ENCODE measurements at places on chromosomes 13 and 19. TPM values are rescaled to one million over a fixed set of nuclear protein-coding genes. Genes with fewer than 3 reads are reported as not detected.

DNA sequence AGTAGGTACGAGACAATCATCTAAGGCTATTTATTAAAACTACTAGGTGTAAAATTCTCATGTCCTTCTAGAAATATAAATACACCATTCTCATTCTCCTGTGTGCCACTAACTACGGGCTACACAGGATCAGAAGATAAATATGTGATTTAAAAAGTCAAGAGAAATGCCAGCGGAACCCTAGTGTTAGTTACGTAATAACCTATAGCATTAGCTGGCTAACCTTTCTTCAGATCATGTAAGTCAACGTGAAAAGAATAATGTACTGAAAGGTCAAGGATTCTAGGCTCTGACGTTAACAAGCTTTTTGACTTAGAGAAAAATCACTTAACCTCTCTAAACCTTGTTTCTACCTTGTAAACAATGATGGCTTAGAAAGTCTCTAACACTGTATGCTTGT lies 121.8 kb downstream of the RGCC start:
- no peak for DNase-seq

- no peak for DNase-seq
These were observed 78.5 kb upstream of the PCDH8 start for GRCh38 chr13:52926971-52927370.

DNA sequence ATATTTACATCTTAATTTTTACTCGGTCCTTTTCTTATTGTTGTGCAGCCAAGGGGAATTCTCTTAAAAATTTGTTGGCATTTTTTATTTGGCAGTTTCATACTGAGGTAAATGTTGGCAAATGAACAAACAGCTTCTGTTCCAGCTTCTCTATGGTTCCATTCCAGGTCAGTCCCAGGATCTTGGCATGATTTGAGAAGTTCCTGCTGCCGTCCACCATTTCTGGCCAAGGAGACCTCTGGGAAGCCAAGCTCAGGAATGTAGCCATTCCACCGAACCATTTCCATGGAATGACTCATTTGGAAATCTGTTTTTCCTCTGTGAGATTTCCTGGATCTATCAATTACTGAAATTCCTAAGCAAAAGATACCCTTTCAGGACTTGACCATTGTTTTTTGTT lies 43.9 kb downstream of the SLC10A2 start:
- DNase-seq = peak; percentile 54

DNA sequence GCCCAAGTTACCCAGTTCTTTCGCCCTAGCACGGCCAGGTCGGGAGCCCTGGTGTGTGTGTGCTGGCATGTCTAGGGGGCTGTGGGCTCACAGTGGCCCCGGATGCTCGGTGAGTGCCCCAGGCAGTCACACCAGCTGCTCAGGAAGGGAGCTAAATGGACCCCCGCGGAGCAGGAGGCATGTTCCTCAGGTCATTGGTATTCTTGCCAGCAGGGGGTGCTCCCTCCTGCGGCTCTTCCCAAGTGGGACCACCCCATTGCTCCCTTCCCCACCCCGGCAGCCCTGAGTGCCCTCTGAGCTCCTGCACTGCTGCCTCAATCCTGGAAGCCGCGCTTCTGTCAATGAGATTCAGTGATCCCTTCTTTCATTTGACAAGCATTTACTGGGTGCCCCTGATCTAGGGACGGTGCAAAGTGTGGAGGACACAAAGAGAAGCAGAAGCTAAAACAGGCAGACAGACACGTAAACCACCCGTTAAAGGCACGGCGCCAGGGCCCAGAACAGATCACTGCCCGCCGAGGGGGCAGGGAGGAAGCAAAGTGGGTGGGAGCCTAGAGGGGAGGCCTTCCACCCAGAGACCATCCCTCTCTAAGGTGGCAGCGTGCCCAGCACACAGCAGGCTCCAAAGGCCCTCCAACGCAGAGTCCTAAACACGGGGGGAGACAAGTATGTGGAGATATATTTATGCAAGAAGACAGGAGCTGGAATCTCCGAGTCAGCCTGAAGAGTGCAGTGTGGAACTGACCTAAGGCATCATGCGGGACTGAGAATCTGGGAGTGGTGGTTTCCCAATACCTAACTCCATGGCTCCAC lies 5.2 kb upstream of the ADPRHL1 start:
- no peak for DNase-seq

DNA sequence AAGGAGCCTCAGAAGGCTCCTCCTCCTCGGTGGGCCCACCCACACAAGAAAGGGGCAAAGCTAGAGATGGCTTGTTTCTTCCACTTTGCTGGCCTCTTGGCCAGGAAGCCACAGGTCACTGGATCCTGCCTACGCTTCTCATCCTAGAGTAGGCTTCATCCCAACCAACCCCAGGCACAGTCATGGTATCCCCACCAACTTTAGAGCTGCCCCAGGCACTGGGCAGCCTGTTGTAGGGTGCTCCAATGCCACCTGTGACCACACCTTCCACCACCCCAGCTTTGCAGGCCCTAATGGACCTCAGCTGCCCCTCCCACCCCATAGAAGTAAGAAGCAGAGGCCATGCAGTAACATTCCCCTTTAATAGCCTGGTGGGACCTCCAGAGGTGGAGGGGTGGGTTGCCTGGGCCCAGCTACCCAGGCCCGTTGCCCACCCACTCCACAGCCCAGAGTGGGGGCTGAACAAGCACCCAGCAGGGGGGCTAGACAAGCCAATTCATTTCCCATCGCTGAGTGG lies 522 bp upstream of the CHMP2A start:
- no peak for DNase-seq

GRCh38 chr13:39859898-39860297 lies 204.4 kb downstream of the COG6 start:
- no peak for DNase-seq

GRCh38 chr13:90447734-90448101 lies 899.8 kb upstream of the MIR17HG start:
- no peak for DNase-seq

DNA sequence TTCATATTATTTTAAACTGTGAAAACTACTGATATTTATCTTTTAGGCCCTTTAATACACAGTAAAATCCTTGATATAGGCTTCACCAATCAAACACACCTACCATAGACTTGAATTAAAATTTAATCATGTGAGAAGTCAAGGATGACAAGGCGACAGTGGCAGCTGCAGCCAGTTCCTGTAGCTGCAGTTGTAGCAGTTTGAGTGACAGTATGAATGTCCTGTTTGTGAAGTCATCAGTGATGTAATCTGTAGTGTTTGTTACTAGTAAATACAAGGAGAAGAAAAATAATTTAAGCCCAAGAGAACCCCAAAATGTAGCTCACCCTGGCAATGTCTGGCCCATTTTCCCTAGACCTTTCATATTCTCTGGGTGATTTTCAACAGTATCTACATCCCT lies 897.0 kb downstream of the SLITRK6 start:
- no peak for DNase-seq

DNA sequence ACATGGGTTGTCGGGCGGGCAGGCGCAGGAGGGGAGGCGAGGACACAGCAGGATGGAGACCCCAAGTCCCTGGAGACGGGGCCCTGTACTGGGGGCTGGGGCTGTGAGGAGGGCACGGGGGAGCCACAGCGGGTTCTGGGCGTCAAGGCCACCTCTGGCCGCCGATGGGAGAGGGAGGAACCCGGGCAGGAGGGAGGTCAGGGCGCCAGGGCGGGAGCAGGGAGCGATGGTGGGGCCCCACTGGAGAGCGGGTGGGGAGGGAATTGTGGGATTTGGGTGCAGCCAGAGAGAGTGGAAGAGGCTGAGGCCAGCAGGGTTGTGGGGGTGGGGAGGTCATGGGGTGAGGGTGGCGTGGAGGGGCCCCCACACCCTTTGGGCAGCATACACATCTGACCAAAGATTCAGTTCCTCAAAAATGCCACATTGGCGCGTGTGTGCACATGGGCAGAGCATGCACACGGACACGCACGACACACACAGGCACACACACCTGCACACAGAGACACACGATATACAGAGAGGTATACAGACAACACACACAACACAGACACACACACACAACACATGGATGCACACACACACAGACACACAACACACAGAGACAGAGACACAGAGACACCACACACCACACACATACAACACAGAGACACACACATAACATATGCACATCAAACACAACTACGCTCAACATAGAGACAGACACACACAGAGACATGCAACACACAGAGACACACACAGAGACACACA lies 54.9 kb downstream of the AP1M1 start:
- no peak for DNase-seq

DNA sequence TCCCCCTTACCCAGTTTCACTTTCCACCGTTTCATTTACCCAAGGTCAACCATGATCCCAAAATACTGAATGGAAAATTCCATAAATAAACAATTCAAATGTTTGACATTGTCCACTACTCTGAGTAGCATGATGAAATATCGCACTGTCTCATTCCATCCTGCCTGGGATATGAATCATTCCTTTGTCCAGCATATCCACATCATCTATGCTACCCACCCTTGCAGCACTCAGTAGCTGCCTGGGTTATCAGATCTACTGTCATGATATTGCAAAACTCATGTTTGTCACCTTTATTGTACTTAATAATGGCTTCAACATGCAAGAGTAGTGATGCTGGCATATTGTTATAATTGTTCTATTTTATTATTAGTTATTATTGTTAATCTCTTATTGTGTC lies 263.9 kb upstream of the NBEA start:
- DNase-seq = no peak

GRCh38 chr19:33194886-33195644 lies 935 bp downstream of the LRP3 start:
- DNase-seq = peak; percentile 48

GRCh38 chr13:98260357-98261164 lies 83.5 kb upstream of the RNF113B start:
- no peak for DNase-seq

DNA sequence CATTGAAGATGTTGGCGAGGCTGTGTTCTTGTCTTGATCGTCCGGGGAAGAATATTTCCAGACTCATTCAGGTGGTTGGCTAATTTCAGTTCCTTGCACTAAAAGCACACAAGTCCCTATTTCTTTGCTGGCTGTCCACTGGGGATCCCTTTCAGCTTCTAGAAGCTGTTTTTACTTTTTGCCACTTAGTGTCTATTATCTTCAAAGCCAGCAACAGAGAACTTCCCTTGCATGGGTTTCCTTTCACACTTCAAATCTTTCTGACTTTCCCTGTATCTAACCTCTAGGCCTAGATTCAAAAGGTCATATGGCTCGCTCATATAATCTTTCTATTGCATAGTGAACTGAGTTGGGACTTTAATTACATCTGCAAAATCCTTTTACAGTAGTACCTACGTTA lies 215.3 kb upstream of the PCDH9 start:
- no peak for DNase-seq

DNA sequence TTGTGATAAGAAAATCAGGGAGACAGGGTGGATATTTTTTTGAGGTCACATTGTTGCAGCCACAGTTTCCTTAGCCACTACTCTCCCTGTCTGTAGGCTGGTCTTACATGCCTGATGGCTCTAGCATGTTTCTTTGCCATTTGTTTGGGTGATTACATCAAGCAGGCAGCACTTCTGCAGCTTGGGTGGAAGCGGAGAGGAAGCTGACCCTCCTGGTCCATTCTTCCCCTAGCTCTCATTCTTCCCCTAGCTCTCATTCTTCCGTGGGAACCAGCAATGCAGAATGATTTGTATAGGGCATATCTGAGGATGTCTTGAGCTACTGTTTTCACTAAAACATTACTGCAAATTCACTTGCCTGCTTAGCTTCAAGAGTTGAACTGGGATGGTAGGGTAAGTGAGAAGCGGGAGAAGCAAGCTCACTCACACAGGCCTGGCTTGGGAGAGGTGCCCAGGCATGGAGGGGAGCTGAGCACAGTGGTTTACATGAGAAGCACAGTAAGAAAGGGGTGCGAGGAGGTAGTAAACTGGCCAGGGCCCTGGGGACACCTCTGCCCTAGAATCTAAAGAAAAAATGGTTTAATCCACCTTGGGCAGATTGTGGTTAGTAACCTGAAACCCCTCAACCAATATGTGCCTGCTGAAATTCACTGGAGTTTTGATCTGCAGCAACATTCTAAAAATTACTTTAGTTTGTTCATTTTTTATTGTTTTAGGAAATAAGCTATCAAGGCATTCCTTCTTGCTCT lies 538.9 kb downstream of the RFC3 start:
- DNase-seq = no peak

DNA sequence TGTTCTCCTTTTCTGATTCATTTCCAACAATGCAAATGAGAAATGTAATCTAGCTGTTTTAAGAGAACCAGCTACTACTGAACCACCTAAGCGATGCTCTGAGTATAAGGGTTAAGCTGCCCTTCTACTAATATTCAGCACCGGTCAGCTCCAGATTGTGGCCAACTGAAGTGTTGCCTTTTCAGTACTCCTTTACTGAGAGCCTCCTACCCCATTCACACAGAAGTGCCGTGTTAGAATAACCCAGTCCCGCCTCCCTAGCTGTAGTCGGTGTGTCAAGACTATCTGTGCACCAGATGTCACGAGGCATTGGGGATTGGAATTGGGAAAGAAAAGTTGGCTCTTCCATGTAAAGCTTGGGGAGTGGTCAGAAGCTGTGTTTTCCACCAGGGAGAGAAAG lies 45.4 kb downstream of the FAM124A start:
- DNase-seq = no peak

DNA sequence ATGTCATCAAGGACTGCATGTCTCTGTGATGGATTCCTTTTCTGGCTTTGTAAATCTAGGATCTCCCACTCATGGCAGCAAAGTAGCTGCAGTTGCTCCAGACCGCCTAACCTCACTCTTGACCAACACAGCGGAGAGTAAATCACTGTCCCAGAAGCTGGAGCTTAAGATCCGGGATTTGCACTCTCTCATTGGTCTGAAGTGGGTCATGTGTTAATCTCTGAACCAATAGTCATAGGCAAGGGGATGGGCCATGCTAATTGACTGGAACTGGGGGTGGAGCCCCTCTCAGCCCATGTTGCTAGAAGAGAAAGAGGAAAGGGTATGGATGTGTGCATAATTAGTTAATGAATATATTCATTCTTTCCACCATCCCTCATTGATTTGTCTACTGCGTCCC lies 34.0 kb downstream of the VAV1 start:
- no peak for DNase-seq

DNA sequence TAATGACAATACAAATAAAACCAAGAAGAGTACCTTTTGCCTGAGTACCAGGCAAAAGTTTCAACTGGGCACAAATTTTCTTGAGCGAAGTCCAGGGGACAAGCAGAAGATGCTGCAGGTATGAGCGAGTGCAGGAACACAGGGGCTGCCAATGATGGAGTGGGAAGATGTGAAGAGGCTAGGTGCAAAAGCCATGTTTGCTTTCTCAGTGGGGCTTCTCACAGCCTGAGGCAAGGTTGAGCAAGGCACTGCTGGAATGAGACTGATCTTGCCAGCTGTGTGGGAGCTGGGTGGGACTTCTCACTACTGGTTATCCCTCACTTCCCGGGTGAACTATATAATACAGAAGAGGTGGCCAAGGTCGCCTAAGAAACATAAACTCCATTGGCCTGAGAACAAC lies 1200.7 kb downstream of the SLITRK1 start:
- no peak for DNase-seq

CBLC gene
- total RNA-seq = 0.82 TPM

DCT gene
- 1.5 TPM for total RNA-seq

COL5A3 gene
- total RNA-seq = 0.73 TPM

ATP8B3 gene
- total RNA-seq = 0.27 TPM

TTC9B gene
- total RNA-seq = 15.0 TPM

EXOC3L2 gene
- total RNA-seq = 0.27 TPM

MZT1 gene
- 22.1 TPM for total RNA-seq

SWSAP1 gene
- total RNA-seq = 0.64 TPM

All from cerebellum (tissue), 4 donors.